ENCODE measurements at places on chromosomes 6 and 20.

- DNase-seq, result no peak
These were observed 42.4 kb downstream of the FGD2 start for GRCh38 chr6:37047689-37048402.

DNA sequence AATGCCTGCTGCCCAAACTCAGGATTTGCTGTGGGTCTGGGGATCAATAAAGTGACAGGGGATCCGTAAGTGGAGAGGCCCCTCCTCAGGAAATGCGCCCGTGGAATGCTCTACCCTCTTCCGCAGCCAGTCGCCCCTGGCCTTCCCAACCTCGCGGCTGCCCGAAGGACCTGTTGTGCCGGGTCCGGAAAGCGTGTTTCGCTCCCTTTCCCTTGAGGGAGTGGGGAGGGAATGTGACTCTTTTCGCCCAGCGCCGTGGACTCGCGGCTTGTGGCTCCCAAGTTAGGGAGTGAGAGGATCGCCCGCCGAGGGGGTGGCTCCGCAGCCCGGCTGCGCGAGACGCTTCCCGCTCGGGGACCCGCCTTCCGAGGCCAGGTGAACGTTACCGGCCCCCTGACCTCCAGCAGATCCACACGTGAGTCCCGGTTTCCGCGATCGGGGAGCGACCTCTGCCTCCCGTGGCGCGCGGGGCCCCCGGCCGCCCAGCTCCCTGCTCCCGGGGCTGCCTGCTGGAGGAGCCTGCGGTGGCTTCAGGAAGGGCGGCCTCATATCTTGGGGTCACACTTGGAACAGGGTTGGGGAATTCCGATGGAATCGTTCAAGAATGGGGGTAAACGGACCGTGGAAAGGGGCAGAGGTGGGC lies 666 bp downstream of the TPD52L1 start:
- DNase-seq, result no peak

GRCh38 chr20:50792708-50793574 lies 1.9 kb upstream of the BCAS4 start:
- DNase-seq, result no peak

GRCh38 chr6:136225496-136225895 lies 24.6 kb downstream of the MTFR2 start:
- DNase-seq, result no peak

DNA sequence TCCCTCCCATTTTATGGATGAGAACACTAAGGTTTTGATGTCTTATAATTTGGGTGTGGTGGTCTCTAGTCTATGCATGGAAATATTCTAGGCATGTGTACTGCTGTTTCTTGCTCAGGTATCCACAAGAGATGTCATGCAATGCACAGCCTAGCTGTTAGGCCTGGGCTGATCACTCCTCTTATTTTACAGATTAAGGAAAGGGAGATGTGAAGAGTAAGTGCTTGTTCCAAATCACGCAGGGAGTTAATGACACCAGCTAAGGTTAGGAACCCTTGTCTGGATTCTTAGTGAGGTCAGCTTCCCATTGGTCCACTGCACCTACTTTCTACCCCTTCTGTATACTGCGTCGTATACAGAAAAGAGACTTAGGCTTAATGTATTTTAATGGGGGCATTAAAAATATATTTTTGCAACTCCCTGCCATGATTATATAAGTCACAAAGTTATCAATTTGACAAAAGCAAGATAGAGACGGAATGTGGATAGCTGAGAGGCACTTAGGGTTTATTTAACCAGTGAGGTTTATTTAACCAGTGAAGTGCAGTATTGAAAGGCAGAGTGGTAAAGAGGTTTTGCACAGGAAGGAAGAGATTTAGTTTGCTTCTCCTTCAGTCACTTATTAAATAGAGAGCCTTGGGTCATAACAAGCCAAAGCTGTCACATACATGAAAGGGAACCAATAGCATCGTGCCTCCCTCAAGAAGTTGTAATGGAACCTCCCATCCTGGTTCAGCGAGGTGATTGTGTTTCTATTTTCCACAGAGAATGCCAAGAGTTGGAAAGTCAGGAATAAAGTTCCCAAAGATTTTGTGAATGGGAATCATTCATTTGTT lies 95.0 kb upstream of the FAM184A start:
- no peak for DNase-seq

DNA sequence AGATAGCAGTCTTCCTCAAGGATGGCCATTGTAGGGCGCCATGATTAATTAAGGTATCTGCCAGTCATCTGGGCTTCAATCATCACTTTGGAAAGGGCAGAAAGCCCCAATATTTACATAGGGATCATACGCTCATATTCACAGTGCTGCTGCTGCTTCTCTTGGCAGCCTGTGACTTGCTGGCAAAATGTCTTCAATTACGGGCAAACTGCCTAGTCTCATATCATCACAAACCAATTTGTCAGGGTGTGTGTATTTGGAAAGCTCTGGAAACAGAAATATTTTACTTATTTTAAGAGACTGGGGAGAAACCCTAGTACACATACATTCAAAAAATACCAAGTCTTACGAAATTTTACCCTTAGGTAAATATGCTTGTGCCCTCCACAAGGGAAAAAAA lies 77.6 kb downstream of the SAMD5 start:
- DNase-seq, result no peak

- no peak for DNase-seq
These were observed 63.2 kb downstream of the PHACTR1 start for GRCh38 chr6:12779772-12780171.

DNA sequence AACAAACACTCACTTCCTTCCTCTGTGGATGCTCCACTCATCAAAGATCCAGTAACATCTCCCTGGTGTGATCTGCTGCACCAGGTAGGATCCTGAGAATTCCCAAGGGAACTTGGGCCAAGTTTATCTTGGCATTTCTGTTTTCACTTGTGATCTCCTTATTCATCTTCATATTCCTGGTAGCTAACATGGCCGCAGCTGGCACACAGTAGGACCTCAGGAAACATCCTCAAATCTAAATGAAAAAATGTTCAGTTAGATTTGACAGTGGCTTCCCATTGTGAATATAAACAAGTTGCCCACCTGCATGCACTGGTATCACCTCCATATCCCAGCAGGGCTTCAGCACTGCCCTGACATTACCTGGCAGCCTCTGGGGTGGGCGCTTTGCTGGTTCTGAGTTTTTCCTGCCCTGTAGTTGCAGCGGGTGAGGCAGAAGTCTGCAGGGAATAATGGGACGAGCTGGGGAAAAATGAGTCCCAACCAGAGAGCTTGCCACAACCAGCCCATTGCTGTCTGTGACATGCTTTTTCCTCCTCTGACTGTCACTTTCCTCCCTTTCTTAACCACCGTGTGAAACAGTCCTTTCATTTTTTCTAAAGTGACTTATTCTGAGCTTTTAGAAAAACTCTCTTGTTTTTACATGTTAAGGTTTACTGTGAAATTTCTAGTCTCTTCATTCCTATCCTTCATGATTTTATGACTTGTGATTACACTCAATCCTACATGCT lies 9.4 kb upstream of the DSTN start:
- no peak for DNase-seq

DNA sequence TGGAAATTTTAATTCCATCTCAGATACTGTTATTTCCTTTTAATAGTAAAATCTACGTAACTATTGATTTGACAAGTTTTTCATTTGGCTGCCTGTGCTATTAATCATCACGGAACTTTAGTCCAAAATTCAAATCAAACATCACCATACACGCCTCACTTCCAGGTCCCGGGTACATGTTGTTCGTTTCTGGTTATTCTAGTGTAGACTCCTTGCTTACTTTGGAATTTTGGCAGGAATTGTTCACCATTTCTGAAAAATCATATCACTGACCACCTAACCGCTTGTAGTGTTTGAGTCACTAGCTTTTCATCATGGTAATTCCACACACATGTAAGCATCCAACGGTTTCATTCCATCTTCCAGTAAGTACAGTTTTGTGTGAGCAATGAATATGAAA lies 98.0 kb upstream of the NHSL1 start:
- DNase-seq, result no peak

DNA sequence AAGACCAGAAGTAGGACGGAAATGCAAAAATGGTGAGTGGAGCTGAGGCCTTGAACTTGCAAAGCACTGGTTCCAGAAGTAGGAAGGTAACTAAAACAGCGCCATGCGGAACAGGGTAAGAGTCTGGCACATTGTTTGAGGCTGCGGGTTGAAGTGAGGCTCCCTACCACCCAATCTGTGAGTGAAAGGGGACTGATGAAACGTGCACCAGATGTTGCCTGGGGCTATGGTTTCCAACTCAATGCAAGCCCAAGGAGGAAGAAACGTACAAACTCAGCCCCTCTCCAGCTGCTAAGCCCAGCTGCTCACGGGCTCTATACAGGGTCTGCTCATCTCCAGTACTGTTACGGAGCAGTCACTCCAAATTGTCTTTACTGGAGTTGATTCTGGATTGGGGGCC lies 68.7 kb upstream of the KCNK16 start:
- DNase-seq, result no peak

- no peak for DNase-seq
These were observed 125.9 kb downstream of the KIF6 start for GRCh38 chr6:39599341-39599740.

GRCh38 chr20:56518721-56519398 lies 5.7 kb upstream of the FAM209A start:
- DNase-seq, result no peak

DNA sequence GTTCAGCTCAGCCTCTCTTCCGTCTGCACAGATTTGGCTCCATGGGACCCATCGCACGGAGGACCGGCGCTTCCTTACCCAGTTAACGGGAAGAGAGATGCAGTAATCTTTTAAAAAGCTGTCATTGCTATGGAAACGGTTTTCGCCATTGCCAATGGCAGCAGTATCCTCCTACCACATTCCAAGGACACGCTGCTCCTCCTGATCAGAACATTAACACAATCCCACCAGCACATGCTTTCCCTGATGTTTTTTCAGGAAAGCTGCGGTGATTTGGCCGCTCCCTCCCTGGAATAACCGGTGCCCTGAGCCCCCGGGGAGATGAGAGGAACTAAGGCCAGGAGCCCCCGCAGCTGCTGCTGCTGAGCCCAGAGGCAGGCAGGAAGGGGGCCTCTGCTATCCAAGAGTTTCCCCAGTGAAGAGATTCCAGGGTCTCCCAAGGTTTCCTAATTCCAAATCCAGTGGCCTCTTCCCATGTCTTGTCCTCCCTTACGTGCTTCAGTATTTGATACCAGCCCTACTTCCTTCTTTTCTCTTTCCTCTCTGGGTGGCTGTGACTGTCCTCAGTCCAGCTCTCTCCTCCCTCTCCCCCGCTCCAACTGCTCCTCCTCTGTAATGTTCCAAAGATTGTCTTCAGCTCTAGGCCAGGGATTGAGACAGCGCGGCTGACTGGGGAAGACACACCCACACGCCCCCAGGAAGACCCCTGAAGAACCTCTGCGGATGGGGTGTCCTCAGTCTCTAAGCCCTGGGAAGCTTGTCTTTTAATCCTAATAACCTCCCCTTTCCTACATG lies 2.6 kb downstream of the BNIP5 start:
- DNase-seq, result no peak

- DNase-seq, result no peak
These were observed 661.3 kb downstream of the BCKDHB start for GRCh38 chr6:80767808-80768207.

DNA sequence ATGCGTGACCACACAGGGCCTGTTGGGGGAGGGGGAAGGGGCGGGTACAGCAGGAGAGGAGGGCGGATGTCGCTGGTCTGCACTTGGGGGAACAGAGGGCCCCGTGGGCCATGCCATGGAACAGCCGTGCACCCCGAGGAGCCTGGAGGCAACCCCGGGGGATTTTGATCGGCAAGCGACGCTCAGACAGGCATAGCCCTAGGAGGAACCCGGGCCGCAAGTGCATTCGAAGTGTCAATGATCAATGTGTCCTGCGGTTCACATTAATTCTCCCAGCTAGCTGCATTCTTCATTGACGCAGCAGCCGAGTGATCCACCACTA lies 772.8 kb upstream of the DEFB115 start:
- no peak for DNase-seq

GRCh38 chr6:109701221-109701620 lies 10.1 kb downstream of the FIG4 start:
- no peak for DNase-seq

DNA sequence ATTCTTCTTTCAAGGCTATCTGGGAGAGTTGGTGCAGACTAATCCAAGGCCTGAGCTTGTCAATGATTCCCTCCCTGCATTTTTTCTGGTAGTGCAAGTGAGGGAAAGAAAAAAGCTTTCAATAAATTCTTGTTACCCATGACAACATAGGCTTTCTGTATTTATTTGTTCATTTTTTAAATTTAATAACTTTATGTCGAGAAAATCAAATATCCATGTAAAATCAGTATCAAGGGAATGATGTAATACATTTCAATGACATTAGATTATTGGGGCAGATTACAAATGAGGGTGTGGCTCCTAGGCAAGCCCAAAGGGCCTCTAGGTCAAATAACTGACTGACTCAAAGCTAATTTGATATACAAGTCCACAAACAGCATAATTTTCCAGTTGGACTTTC lies 104.0 kb downstream of the GJA1 start:
- no peak for DNase-seq

GRCh38 chr20:2834401-2835110 lies 5.9 kb downstream of the PCED1A start:
- DNase-seq, result no peak

- no peak for DNase-seq
These were observed 47.0 kb downstream of the SLC22A23 start for GRCh38 chr6:3409699-3410384.

DNA sequence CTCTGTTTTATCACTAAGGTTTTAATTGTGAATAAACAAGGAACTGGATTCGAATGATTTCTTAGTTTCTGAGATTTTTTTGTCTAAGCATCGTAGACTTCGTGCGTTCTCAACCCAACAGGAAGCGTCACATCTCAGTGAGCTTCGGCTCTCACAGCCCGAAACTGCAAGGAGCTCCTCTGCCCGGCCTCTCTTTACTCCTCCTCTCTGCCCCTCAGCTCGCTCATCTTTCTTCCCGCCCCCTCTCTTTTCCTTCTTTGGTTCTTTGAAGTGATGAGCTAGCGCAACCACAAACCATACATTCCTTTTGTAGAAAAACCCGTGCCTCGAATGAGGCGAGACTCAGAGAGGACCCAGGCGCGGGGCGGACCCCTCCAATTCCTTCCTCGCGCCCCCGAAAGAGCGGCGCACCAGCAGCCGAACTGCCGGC lies 480 bp upstream of the NT5E start:
- no peak for DNase-seq

DNA sequence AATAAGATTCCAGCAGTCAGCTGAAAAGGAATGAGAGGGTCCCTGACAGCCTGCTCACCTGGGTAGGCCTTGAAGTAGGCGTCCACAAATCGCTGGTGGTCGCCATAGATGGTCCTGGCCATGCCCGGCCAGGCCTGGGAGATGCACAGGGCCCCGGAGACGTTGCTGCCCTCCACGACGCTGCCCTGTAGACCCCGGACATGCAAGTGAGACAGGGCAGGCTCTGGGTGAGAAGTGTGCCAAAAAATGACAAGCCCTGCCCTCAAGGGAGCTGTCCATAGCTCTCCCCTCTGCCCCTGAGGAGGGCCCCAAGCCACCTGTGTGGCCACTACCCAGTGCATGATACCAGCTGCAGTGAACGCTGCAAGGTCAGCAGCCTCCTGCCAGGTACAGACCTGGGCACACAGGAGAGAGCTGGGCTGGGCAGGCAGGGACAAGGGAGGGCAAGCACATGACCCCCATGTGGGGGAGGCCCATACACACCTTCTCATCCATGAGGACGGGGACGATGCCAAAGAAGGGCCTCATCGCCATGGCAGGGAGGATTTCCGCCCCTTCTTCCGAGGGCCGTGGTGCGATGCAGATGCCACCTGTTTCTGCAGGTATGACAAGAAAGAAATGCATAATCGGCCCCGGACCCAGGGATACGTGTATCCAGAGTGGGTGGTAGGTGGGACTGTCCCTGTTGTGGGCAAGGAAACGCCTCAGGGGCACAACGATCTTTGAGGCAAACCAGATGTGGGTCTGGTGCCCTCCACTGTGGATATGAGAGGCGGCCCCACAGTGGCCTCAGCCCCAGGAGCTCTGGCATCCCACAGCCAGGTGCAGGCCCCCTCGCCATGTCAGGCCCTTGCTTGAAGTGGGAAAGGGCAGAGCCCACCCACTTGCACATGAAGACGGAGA lies 21.2 kb upstream of the APMAP start:
- no peak for DNase-seq
